G401 (cell line): ENCODE measurements at places on chromosomes 1 and 21. TPM values are rescaled to one million over a fixed set of nuclear protein-coding genes. Genes with fewer than 3 reads are reported as not detected.

Gene CLDN17
- total RNA-seq: not detected in 2 replicates

Gene ASB17
- total RNA-seq: not detected in 2 replicates

Gene NEGR1
- 0.03 and 0.06 TPM in 2 replicates for total RNA-seq

Gene PDC
- not detected in 2 replicates for total RNA-seq

Gene ATP1A2
- total RNA-seq: not detected in 2 replicates

DNA sequence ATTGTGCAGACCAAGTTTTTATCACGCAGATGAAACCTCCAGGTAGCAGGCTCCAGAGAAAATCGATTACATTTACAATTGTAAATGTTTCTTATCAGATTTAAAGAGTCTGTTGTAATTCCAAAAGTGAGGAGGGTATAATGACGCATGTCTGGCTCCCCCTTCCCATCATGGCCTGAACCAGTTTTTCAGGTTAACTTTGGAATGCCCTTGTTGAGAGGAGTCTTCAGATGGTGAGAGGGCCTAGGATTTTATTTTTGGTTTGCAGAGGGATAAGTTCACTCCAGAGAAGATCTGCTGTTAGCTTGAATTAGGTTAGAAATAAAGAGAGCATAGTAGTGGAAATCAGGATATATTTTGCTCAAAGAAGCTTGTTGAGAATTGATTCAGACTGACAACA, 1028.3 kb upstream of the B3GALT2 start:
- no peak for DNase-seq

DNA sequence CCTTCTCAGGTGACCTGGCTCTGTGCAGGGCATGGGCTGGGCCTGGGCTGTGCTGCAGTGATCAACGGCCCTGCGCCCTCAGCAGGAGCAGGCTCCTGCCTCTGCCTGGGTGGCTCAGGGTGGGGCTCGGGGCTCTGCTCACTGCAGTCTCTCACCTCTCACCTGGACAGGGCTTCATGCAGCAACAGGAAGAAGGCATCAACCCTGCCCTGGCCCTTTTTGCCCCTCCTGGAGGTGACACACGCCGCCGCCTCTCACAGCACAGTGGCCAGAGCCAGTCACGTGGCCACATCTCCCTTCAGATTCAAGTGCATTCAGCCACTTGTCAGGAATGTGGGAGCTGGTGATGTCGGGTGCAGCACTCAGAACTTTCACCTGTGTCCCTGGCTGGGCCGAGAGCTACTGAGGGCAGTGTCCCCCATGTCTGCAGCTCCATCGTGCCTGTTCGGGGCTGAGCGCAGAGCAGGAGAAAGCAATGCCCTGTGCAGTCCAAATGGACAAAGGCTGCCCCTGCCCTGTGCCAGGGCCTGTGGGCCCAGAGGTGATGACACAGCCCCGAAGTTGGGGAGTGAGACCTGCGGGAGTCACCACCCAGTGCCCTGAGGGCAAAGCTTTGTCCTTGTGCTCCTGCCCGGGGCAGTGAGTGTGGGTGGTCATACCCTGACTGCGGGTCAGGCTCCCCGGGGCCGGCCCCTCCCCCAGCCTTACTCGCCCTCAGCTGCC, 314.0 kb downstream of the PTPRU start:
- DNase-seq: no peak

DNA sequence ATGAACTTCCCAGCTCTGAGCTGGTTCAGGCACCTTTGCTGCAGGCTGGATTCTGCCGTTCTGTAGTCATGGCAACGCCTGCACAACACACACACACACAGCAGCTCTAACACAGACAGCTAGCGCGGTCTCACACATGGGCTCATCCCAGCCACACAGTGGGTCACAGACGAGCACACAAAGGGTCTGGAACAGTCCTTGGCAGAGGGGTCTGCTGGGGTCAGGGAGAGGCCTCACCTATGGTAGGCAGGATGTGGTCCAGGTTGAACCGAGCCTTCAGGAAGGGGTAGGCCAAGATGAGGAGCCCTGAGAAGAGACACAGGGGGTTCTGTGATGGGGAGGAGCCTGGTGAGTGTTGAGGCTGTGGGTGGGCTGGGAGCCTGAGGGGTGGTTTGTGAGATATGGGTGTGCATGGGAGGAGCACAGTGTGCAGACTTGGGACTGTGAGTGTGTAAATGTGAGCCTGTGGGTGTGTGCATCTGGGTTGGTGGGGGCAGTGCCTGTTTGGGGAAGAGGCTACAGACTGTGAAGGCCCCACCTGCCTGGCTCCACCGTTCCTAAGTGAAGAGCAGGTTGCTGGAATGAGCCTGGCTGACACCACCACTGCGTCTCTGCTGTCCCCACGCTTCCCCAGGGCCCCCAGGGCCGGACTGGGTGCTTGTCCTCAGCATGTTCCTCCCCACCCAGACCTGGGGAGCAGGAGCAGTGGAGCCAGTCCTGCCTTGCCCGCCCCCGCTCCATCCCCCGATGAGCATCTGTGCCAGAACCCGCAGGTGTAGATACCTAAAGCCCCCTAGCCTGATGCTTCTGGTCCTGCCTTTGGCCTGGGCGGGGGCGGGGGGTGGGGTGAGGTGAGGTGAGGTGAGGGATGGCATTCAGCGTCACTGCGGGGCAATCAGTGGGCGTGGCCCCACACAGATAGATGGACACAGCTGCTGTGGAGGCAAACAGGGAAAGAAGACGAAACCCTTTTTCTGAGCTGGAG, 1.5 kb downstream of the KNCN start:
- DNase-seq: no peak

- peak; percentile 12 for DNase-seq
These were observed 73.7 kb downstream of the URB2 start for GRCh38 chr1:229699613-229700267.

GRCh38 chr1:72435025-72435424, 152.7 kb upstream of the NEGR1 start:
- DNase-seq: no peak

GRCh38 chr1:14759843-14760242, 161.4 kb downstream of the KAZN start:
- no peak for DNase-seq

DNA sequence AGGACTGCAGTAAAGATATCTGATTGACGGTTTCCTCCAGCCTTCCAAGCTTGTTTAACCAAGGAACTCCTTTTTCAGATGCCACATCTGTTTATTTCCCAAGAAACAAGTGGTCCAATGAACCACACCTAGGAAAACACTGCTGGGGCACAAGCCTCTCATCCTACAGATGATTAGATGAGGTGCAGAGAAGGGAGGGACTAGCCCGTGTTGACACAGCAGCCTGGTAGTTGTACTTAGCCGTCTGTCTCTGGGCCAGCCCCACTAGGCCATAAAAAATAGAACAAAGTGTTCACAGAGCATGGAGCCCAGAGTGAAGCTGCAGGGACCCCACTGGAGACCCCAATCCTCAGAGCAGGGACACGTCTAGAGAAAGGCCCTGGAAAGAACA, 32.1 kb downstream of the LRP8 start:
- DNase-seq: no peak

DNA sequence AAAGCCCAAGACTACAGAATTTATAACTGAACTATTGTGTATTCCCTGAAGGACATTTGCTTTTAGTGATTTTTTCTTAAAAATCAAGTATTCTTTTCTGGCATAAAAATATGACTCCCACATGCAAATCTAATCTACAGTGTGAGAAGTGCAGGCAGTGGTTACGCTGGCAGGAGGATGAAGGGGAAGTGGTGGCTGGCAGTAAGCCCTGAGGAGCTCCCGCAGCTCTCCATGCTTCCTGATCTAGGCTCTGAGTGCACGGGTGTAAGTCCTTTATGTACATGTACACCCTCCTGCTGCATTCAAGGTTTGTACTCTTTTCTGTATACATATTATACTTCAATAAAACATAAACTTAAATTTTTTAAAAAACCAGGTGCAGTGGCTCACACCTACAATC, 67.5 kb upstream of the PRDX6 start:
- no peak for DNase-seq

- no peak for DNase-seq
These were observed 122.8 kb downstream of the GALNT2 start for GRCh38 chr1:230189824-230190223.

DNA sequence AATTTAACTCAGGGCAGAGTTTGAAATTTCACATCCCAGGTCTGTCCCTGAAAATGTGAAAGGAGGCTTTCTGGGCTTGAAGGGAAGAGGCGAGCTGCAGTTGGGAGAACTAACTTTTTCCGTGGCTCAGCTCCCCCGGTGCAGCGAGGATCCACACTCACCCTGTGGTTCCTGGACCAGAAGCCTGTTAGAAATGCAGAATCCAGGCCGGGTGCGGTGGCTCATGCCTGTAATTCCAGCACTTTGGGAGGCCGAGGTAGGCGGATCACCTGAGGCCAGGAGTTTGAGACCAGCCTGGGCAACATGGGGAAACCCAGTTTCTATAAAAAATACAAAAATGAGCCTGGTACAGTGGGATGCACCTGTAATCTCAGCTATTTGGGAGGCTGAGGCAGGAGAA, 2.9 kb upstream of the DHRS3 start:
- DNase-seq: no peak

DNA sequence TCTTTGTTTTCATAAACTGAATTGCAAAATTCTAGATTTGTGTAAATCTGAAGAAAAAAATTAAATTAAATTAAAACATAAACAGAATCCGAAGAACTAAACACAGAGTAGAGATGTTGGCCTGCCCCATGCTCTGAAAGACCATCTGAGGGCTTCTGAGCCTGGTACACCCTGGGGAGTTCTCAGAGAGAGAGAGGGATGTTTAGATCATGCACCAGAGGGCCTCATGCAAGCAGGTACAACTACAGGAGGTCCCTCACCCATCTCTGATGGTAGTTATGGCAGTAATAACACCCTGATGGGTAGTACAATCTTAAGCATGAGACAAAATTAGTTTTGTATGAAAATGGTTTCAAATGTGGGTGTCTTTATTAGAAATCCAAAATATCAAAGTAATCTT, 127.7 kb downstream of the TGFB2 start:
- no peak for DNase-seq

DNA sequence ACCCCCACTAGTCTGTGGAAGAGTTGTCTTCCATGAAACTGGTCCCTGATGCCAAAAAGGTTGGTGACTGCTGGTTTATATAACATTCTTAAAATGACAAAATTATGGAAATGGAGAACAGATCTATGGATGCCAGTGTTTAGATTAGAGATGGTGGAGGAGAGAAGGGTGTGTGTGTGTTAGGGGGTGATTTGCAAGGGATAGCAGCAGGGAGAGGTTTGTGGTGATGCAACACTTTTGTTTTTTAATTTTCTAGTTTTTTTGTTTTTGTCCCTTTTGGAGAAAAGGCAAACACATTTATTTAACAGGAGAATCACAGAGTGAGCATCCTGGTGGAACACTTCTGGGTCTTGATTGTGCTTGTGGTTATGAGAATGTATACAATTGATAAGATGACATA, 143.8 kb downstream of the RPS6KC1 start:
- DNase-seq: no peak
